ENCODE measurements at places on chromosomes 2 and 18. TPM values are rescaled to one million over a fixed set of nuclear protein-coding genes. Genes with fewer than 3 reads are reported as not detected.
A peak's percentile ranks its signal among the peaks of the same experiment; 100 is the strongest.

GRCh38 chr2:48228345-48228684, 301.6 kb upstream of the STON1 start:
- no peak for DNase-seq

Gene LBX2
- 4.0 TPM for total RNA-seq

Gene MRPL53
- total RNA-seq, result 79.3 TPM

- no peak for DNase-seq
These were observed 24.1 kb downstream of the MRPL35 start for GRCh38 chr2:86223140-86223926.

GRCh38 chr2:51734115-51734514, 702.2 kb upstream of the NRXN1 start:
- DNase-seq, result no peak

Gene TEX44
- not detected for total RNA-seq

- DNase-seq, result no peak
These were observed 158.6 kb downstream of the ALPK2 start for GRCh38 chr18:58470292-58470691.

Gene ZNF2
- 3.2 TPM for total RNA-seq

Gene ASAP2
- 24.0 TPM for total RNA-seq

- no peak for DNase-seq
These were observed 978 bp upstream of the TUBA4A start for GRCh38 chr2:219254590-219255201.

GRCh38 chr2:60383401-60384143, 169.9 kb downstream of the BCL11A start:
- DNase-seq, result no peak

DNA sequence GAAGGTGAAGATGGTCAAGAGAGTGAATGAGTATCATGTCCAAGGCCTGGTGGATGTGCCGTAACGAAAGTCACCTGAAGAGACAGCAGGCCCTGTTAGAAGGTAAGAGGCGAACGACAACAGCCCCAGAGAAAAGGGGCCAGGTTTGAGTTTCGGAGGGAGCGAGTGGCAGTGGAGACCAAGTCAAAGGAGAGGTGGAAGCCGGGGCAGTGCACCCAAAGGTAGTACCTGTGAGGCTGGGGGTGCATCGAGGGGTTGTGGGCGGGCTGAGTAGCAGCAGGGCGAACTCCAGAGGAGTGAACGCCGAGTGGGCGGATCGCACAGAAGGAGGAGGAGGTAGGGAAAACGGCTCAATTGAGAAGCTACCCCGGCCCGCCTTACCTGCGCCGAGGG, 358 bp downstream of the USP37 start:
- DNase-seq, result no peak

- DNase-seq, result peak; percentile 34
These were observed 127.6 kb upstream of the TWIST2 start for GRCh38 chr2:238720232-238720672.

Gene DNAJC5G
- total RNA-seq, result not detected

- peak; percentile 88 for DNase-seq
These were observed 8.7 kb upstream of the KIAA2012 start for GRCh38 chr2:202064171-202064880.

DNA sequence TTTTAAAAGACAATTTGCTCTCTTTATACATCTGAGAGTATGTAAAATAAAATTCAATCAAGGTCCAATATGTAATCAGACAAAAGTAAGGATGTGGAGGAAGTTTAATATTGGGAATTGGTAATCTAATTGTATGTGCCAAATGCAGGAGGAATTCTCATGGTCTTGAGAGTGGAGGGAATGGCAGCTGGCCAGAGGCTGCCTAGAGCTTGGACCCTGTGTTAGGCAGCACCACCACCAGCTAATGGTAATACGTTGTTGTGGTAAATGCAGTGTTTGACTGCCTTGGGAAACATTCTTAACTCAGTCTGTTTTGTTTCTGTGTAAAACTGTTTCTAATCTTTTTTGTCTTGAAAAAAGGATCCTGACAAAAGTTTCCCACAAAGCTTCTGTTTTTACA, 30.0 kb downstream of the GALNT1 start:
- no peak for DNase-seq

GRCh38 chr2:206083602-206084438, 2.2 kb downstream of the INO80D start:
- no peak for DNase-seq
